Endothelial cell of umbilical vein (primary cell): ENCODE measurements at places on chromosomes 2 and 18. TPM values are rescaled to one million over a fixed set of nuclear protein-coding genes. Genes with fewer than 3 reads are reported as not detected.

GRCh38 chr2:232013701-232014353, 52.3 kb downstream of the DIS3L2 start:
- no peak for DNase-seq

DNA sequence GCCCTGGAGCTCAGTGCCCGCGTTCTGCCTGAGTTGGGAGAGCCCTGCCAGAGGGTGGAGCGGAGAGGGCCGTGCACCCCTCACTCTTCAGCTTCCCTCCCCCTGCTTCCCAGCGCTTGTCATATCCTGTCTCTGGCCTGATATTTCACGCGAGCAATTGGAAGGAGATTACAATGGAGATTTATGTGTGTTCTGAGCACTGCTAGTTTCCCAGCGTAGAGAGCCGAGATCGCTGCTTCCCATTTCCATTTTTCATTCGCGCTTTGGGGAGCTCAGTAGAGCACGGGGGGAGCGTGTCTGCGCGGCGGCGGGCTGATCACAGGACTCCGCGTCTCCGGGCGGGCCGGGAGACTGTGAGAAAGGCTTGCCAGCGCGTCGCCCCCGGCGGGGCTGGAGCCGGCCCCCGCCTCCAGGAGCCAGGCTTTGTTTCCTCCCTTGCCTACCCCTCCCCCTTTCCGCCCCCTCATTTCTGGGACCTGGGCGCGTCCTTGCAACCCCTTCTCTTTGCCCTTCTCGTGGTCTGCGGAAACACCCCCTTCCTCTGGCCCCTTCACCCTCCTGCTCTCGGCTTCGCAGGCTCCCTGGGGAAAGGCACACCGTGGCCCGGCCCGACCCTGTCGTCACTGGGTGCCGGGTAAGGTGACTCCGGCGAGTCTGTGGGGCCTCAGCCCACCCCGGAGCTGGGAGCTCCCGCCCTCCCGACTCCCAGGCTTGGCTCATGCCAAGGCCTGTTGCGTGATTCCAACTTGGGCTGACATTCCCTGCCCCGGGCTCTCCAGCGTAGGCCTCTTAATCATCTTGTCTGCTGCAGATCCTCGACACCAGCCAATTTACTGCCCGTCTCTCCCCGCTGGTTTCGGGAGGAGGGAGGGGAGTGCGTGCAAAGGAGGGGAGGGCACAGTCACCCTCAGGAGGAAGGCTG, 5.8 kb downstream of the DLX2 start:
- DNase-seq, result peak; percentile 42

DNA sequence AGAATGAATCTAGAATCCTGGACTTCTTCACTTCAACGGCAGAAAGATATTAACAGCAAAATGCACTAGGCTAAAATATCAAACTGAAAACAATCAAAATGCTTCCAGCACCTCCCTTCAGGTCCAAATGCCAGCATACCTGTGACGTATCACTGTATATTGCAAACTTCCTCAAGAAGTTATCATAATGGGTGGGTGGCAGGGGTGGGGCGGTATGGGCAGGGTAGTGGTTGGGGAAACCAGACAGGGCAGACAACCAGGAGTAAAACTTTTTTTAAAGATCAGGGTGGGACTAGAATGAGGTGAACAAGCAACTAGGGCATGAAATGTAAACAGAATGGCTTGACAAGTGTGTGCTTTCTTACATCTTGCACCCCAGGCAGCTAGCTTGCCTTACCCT, 140.9 kb downstream of the SATB2 start:
- DNase-seq, result no peak

CLEC4F gene
- polyA plus RNA-seq, result not detected in 2 replicates

VIT gene
- polyA plus RNA-seq, result 0.38 and 0.54 TPM in 2 replicates

DNA sequence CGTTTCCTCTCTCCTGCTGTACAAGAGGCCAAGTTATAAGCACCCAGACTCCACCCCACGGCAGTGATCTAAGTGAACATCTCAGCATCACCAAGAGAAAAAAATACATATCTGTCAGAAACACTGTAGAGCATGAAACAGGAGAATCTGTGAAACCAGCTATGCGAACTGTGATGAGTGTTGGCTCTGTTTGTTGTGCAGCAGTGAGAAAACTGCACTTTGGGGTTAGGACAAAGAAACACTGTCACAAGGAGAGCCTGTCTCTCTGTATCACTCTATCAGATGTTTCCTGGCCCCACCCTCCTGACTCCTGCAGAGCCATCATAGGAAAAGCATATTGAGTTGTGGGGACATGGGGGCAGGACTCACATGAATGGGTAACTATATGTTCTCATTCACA, 87.1 kb downstream of the LAMA3 start:
- DNase-seq, result no peak

ABCG5 gene
- not detected in 2 replicates for polyA plus RNA-seq

DNA sequence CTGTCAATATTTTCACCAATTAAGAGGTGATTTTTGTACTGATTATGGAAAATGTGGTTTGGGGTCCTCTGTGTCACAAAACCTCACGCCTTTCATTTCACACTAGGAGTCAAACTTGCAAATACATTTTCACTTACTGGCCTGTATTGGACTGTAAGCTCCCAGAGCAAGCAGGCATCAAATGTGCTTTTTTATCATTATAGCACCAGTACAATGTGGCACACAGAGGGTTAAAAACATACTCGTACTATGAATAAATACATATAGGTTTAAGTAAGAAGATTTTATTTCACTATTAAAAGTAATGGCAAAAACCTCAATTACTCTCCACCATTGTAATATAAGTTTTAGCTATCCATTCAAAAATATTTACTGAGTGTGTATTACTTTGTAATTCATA, 56.7 kb downstream of the ABCB11 start:
- DNase-seq, result no peak

DNA sequence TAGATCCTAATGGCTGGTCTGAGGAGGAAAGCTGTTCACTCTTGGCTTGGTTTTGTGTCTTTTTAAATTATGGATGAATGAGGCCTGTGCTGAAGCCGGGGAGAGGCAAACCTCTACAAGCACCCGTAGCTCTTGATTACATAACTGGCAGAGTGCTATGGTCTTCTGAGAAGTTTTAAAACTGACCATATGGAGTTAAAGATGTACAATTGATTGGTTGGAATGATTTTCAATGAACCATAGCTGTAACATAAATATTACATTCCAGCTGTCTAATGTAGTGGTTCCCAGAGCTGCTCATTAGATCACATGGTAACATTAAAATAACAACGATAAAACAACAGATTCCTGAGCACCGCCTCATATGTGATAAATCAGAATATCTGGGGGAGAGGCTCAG, 71.1 kb upstream of the MAP4K3 start:
- no peak for DNase-seq

GRCh38 chr2:23753291-23754010, 173.5 kb downstream of the ATAD2B start:
- no peak for DNase-seq

- no peak for DNase-seq
Measured at GRCh38 chr2:224969633-224970260, 72.5 kb downstream of the DOCK10 start.

- DNase-seq, result no peak
Measured at GRCh38 chr18:26902291-26902690, 36.8 kb upstream of the AQP4 start.
